ENCODE measurements at places on chromosomes 3 and 15.

GRCh38 chr3:115081444-115081843 lies 65.6 kb downstream of the ZBTB20 start:
- no peak for DNase-seq

DNA sequence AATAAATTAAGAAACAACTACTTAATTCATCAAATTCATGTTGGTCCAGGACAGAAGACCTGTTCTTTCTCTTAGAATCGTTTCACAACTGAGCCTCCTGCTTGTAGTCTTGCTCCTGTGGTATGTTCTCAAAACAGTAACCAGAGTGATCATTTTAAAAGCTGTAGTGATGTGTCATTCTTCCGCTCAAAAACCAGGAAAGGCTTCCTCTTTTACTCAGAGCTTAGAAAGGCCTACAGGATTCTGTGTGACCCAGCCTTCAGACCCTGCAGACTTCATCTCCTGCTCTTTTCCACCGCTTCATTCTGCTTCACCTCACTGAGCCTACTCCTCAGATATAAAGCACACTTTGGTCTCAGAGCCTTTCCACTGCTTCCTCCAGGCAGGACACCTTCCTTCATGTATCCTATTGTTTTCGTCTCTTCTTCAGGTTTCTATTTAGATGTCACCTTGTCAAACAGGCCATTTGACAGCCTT lies 22.7 kb downstream of the ST6GAL1 start:
- DNase-seq: no peak

DNA sequence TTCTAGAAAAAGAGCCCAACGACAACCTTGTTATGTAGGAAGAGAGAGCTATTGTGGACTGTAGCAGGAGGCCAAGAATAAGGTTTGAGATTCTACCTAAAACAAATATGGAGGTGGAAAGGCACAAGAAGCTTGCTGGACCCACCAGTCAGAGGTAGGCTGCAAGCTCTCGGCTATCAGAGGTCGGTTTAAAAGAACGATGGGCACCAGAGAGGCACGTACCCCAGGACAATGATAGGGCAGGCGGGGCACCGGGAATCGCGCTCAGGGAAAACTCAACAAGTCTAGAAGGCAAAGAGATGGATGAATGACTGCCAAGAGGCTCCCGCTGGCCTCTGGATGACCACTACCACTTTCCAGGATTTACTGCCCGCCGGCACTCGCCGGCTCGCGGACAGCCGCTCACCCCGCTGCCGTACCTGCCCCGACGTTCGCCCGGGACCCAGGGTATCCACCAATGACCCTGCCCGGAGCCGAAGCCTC lies 1.1 kb downstream of the HDGFL3 start:
- no peak for DNase-seq

DNA sequence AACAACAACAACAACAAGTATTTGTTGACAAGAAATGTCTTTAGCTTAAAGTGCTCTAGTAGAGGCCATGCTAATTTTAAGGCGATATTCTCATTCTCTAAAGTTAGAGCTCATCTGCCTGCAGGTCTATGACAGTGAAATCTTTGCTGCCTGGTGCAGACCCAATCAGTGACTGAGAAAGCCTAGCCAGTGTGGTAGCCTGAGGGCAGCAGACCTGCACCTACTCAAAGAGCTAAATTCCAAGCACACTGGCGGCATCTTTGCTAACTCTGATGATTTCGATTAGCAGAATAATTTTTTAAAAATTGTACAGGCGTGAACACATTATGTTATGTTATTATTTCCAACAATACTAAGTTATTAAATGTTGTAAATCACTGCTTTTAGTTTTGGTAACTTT lies 228.8 kb upstream of the RGMA start:
- DNase-seq: no peak

DNA sequence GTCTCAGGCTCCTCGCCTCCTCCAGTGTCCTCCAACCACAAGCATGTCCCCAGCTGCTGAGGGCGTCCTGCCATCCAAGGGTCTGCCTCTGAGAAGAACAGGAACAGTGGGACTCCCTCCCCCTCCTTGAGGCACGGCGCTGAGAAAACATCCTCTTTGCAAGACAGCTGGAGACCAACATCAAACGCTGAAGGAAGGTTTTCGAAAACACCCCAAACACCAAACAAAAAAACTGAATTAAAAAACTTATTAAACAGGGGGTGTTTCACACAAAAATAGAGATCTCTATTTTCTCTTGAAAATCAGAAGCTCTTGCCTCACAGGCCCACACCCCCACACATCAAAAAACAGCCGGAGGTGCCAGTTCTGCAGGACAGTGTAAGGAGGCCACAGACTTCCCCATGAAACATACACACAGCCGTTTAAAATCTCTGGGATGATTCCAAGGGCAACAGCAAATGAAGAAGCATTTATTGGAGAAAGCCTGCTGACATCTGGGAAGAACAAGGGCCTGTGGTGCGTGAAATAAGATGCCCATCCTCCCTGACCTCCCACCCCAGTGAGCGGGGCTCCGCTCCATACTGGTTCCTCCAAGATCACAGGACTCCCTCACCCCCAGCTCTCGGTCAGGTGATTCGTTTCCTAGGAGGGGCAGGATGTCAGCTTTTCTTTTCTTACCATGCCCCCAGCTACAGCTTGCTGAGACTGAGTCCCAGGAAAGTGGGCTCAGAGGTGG lies 71.3 kb downstream of the NUP210 start:
- no peak for DNase-seq

- DNase-seq: no peak
Measured at GRCh38 chr3:123941121-123941520, 19.9 kb downstream of the CCDC14 start.

GRCh38 chr15:41855261-41855961 lies 16.8 kb downstream of the PLA2G4B start:
- no peak for DNase-seq

- no peak for DNase-seq
Measured at GRCh38 chr3:110139048-110139447, 801.7 kb upstream of the DPPA4 start.

GRCh38 chr15:31153531-31153930 lies 52.0 kb upstream of the TRPM1 start:
- DNase-seq: no peak

- DNase-seq: no peak
Measured at GRCh38 chr3:37291275-37291700, 116.9 kb upstream of the LRRFIP2 start.

GRCh38 chr15:99706557-99707303 lies 26.5 kb downstream of the LYSMD4 start:
- DNase-seq: no peak

DNA sequence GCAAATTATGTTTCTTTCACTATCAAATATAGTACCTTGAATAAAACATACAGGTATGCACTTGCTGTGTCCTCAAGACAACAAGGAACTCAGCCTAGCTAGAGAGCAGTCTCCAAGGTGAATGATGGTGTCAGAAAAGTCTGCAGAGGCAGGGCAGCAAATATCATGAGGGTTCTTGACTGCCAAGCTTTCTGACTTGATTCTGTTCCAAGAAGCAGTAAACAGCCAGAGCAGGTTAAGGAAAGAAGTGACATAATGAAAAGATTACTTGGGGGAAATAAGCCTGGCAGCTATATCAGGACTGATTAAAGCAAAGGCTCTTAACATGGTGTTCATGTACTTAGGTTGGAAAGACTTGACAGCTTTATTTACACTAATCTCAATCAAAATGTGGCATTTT lies 192.2 kb upstream of the GADL1 start:
- no peak for DNase-seq

GRCh38 chr3:183815563-183815940 lies 9.8 kb downstream of the MAP6D1 start:
- DNase-seq: no peak

DNA sequence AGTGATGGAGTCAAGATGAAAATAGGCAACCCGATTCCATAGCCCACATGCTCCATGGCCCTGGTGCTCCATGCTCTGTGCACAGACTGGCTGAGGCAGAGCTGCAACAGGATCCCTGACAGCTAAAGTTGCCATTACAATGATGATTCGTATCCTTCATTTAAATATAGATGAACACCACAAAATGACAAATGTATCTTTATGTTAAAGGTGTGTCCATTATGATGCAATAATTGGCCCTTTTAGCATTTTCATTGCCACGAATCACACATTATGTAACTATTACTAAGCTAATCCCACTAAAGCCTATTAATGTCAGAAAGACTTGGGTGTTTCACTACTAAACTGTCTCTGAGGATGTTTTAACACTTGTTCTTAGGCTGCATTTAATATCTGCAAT lies 270.2 kb upstream of the THBS1 start:
- no peak for DNase-seq

- no peak for DNase-seq
Measured at GRCh38 chr15:66939016-66939415, 126.4 kb upstream of the SMAD3 start.
